Activated naive CD8-positive, alpha-beta T cell treated with anti-CD3 and anti-CD28 coated beads, Interleukin-2, amount 10 ng/mL, durations not matched to agents 7 days and 5 days (primary cell): ENCODE measurements at places on chromosomes 12 and 14.

DNA sequence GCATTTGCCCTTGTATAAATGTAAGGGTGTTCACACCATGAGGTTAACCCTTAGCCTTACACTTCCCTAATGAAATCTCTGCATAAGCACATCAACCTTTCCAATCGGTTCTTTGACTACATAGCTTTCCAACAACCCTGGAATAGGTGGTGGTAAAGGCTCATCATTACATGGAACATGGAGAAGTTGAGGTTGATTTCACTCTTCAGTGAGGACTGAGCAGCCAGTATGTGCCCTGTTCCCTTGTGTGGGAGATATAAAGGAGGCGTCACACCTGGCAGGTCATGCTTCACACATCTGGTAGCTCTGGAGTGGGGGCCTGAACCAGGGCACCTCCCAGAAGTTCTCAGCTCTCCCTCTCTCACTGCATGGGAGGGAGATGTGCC lies 21.7 kb upstream of the JPH4 start:
- no peak for DNase-seq

GRCh38 chr12:32705783-32706182 lies 26.7 kb downstream of the DNM1L start:
- DNase-seq = no peak

- no peak for DNase-seq
Observed at GRCh38 chr12:85179680-85180270, 100.2 kb upstream of the ALX1 start.

GRCh38 chr12:1812650-1813302 lies 7.6 kb upstream of the LRTM2 start:
- DNase-seq = no peak

DNA sequence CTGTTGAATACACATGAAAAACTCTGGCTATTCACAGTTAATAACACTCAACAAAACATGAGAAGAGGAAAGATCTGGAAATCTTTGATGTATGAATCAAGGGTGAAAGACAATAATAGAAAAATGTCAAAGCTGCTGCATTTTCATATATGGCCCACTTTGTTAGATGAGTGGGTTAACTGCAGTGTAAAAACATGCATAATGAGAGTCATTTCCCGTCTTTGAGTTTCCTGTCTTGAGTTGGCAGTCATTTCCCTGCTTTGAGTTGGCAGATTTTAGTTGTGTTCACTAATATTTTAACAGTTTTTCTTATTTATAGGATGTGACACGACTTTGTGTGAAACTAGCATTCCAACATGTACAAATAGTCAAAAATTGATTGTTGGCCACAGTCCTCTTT lies 87.9 kb upstream of the PTPRQ start:
- DNase-seq = no peak

- DNase-seq = no peak
Observed at GRCh38 chr12:61538951-61539350, 721.3 kb upstream of the USP15 start.

- DNase-seq = no peak
Observed at GRCh38 chr12:123401753-123402683, 18.1 kb downstream of the KMT5A start.

GRCh38 chr12:29230800-29231560 lies 81.9 kb downstream of the FAR2 start:
- DNase-seq = no peak

DNA sequence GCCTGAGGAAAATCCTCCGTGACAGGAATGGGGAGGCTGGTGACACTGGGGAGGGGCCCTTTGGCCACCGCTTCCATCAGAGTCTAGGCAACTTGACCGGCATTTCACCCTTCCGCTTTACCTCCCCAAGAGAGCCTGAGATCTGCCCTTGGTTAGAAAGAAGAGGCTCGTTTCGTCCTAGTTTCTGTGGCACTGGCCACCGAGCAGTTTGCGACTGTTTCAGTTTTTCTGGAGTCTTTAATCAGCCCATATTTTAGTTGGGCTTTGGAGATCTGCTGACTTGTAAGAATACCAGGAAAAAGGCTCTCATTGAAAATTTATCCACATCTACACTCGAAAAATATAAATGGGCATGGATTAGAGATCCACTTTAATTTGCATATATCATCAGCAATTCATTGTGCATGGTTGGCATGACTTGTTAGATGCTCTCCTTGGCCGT lies 414 bp upstream of the ANKS1B start:
- DNase-seq = no peak

DNA sequence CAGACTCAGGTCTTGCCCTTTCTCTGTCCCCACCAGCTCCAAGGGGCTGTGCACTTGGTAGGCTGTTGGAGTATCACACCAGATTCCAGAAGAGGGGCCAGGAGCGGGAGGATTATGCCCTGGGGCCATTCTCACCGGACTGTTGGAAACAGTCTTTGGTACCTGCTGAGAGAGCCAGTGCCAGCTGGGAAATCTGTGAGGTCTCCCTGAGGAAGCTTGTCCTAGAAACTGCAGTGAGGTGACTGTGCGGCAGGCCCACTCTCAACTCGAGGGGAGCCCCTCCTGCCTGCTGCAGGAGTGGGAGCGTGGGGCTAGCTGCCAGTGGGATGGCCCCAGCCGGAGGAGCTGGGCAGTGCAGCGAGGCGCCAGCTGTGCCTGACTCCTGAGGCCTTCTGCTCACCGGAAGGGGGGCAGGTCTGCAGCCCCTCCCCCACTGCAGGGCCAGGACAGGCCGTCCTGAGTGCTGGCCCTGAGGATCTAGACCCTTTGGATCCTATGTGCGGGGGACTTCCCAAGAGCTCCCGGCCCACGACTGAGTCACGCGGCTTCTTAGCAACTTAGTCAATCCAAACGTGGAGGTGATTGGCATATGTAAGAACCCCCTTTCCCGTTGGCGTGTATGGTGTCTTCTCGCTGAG lies 295.2 kb downstream of the CACNA1C start:
- DNase-seq = no peak

GRCh38 chr12:45674181-45674977 lies 55.1 kb upstream of the ARID2 start:
- DNase-seq = no peak

DNA sequence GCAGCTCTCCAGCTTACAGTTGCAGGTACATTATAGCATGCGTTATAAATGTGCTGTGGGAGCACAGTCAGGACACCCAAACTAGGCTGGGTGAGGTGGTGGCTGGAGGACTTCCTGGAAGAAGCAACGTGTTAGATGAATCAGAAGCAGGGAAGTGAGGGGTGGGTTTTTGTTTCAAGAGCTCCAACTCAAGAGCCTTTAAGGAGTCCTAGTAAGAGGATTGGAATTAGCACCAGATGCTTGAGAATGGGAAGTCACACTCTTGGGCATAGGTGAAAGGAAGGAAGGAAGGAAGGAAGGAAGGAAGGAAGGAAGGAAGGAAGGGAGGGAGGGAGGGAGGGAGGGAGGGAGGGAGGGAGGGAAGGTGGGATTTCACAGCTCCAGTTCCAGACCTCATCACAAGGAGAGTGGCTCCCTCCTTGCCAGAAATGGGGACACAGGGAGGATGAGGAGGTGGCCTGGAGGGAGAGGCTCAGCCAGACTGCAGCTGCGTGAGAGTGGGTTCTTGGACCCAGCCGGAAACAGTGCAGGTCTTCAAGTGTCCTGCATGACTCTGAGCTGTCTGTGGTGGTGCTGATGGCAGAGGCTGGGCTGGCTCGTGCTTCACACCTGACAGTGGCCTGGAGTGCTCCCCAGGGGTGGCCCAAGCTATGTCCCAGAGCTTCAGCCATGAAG lies 115.7 kb upstream of the GSC start:
- no peak for DNase-seq

DNA sequence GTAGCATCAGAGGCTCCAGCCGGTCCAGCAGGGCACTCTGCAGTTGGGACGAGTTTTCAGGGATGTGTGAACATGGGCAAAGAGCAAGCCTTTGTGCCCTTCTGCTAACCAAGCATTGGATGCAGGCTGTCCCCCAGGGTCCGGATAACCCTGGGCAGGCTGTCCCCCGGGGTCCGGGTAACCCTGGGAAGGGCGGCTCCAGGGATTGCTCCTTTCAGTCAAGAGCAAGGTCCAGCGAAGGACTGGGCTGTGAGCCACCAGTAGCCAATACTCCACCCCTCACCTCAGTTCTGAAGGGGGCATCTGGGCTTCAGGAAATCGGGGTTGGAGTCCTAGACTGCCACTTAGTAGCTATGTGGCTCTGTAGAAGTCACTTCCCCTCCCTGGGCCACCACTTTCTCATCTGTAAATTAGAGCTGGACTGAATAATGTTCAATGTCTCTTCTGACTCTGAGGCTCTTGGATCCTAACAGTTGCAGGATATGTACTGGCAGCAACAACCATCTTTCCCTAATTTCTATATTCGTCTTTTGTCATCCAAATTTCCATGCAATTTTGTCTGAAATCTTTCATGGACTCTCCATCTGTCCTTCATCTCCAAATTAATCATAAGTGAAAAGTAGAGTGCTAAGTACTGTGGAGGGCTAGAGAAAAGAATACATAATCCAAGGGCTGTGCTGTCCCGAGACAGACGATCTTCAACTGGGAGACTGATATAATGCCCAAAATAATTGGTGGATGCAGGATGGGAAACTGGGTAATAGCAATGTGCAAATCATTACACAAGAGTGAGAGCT lies 137.4 kb upstream of the NTF3 start:
- DNase-seq = no peak

- DNase-seq = no peak
Observed at GRCh38 chr14:103633391-103633790, 4.4 kb downstream of the KLC1 start.

GRCh38 chr12:14826491-14826890 lies 12.5 kb upstream of the SMCO3 start:
- no peak for DNase-seq

DNA sequence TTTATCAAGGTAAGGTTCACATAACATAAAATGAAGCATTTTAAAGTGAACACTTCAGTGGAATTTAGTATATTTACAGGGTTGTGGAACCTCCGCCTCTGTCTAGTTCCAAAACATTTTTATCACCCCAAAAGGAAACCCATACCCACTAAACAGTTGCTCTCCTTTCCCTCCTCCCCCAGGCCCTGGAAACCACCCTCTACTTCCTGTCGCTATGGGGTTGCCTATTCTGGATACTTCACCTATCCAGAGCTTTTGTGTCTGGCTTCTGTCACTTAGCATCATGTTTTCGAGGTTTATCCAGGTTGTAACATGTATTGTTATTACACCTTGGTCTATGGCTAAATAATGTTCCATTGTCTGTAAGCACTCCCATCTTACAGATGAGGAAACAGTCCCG lies 27.7 kb upstream of the ZFP36L1 start:
- no peak for DNase-seq

DNA sequence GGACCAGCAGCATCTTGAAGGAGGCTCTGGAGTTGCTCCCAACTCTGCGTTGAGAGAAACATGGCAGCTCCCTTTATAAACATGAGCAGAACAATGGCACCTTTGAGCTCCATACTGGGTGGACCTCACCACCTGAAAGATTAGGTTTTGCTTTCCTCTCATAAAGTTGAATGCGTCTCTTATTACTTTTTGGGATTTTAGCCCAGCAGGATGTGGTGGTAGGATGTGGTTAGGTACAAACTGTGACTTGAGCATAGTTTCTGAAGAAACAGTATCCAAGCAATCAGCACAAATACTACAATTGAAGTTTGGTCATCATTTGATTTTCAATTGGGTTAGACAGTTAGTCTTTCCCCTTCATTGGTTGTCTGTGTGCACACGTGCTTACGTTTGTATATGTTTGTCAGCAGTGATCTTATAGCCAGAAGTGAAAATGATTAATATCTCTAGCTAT lies at the start of gene PRR4:
PRR4 (minus strand) TSS at position 51 of the 454 bp plus-strand sequence; CDS start at position 13, 38 bp downstream.
- no peak for DNase-seq

GRCh38 chr12:77152623-77153193 lies 87.3 kb upstream of the E2F7 start:
- DNase-seq = no peak
